IMR-90 (cell line): ENCODE measurements at places on chromosomes 2 and 18.

DNA sequence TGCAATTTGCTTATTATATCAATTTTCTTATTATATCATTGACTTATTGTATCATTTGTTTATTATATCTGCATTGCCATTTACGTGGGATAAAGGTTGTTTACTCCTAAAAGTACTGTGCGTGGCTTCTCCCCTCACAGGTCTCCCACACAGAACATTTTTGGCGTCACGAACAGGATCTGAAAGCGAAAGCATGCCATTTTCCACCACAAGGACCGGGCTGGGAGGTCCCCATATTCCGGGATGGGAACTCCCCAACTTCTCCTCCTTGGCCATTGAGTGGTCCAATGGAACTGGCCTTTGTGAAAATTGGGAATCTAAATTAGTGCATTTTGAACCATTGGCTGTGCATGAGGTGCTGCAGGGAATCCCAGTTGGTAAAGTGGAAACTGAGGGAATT lies 4.8 kb upstream of the DSG2 start:
- DNase-seq = no peak

DNA sequence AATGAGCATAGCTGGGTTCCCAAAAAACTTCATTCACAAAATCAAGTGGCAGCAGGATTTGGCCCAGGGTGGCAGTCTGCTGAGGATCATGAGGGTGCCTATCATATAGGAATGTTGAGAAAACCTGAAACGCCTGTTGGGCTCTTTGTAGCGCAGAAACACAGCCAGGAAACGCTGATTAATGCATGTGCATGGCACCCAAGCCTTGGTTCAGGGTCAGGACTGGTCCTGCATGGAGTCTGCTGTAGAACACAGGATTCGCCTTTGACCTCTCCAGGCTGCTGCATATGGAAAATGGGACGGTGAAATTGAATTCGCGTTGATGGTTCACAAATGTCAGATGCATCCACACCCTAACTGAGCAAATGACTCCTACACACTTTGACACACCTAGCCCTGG lies 227.9 kb upstream of the COPS8 start:
- no peak for DNase-seq

DNA sequence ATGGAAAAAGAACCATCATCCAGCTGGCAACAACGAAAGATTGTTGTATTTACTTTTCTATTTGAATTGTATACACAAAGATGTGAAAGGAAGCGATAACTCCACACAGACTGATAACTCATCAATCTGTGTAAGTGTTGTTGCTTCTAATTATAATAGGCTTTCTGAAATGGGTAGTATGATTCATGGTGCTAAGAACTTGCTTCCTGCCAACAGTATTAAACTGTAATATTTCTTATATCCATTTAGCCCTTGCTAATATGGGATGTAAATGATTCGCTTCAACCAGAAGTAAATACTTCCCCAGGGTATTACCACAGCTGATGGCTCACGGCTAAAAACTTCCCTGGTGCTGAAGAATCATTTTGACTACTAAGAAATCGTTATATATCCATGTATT lies 70.2 kb downstream of the TMEM163 start:
- DNase-seq = no peak

GRCh38 chr2:208224802-208225201 lies 30.1 kb downstream of the IDH1 start:
- DNase-seq = no peak
